ENCODE measurements at places on chromosomes 12 and 14.

- no peak for DNase-seq
Observed at GRCh38 chr12:131027264-131027663, 73.6 kb downstream of the ADGRD1 start.

DNA sequence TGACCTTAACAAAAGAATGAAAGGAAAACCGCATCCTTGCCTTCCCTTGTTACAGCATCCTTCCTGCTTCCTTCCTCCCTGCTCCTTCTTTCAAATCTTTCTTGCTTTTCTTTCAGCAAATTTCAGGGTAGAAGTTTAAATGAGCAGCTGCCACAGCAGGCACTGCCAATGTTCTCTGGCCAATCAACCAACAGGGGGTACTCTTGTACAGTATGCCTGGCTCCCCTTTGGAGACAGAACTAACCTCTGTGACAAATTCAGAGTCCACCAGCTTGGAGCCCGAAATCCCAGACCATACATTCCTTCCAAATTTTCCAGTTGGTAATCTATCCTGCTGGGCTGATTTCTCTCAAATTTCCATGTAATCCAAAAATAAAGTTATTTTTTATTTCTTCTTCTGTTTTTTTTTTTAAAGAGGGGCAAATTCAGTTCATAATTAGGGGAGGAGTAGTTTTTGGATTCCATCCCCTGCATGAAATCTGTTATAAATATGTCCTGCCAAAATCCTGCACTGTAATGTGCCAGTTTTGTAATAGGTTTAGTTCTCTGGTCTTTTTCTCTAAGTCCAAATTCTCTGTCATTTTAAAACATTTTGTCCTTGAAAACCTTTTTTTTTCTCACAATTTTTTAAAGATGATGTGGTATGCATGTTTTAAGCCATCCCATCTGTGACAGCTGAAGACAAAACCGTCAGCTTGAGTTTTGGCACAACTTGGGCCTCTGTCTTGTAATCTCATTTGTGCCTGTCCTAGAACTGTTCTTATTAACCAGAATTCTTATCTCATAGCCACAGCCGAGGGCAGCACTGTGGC lies 610.0 kb upstream of the LMO3 start:
- DNase-seq: no peak

DNA sequence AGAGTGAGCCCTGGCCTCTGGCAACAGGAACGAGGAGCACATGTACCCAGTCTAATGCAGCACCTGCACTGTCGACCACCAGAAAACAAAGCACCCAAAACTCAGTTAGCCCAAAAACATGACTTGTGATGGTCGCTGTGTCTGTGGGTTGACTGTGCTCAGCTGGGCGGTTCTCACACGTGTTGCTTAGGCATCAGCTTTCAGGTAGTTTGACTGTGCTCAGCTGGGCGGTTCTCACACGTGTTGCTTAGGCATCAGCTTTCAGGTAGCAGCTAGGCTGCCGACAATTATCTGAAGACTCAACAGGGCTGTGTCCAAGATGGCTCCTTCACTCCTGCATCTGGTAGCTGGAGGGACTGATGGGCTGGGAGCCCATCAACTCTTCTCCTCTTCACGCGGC lies 1.2 kb upstream of the LRCOL1 start:
- no peak for DNase-seq

- DNase-seq: no peak
Observed at GRCh38 chr14:49986343-49987014, 93.6 kb downstream of the ARF6 start.

DNA sequence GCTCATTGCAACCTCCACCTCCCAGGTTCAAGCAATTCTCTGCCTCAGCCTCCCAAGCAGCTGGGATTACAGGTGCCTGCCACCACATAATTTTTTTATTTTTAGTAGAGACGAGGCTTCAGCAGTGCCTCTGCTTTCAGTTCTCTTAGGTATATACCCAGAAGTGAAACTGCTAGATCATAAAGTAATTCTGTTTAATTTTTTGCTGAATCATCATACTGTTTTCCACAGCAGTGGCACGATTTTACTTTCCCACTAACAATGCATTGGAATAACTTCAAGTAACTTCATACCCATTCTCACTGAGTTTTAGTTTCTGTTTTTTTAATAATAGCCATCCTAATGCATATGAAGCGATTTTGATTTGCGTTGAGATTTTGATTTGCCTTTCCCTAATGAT lies 148.0 kb upstream of the G2E3 start:
- DNase-seq: no peak

- DNase-seq: no peak
Observed at GRCh38 chr14:94581127-94581999, at the start of gene SERPINA5. TSS of gene SERPINA5 (plus strand) at chr14:94581426. CDS start at chr14:94587363, 5,937 bp downstream.
